ENCODE measurements at places on chromosomes 13 and 19.

DNA sequence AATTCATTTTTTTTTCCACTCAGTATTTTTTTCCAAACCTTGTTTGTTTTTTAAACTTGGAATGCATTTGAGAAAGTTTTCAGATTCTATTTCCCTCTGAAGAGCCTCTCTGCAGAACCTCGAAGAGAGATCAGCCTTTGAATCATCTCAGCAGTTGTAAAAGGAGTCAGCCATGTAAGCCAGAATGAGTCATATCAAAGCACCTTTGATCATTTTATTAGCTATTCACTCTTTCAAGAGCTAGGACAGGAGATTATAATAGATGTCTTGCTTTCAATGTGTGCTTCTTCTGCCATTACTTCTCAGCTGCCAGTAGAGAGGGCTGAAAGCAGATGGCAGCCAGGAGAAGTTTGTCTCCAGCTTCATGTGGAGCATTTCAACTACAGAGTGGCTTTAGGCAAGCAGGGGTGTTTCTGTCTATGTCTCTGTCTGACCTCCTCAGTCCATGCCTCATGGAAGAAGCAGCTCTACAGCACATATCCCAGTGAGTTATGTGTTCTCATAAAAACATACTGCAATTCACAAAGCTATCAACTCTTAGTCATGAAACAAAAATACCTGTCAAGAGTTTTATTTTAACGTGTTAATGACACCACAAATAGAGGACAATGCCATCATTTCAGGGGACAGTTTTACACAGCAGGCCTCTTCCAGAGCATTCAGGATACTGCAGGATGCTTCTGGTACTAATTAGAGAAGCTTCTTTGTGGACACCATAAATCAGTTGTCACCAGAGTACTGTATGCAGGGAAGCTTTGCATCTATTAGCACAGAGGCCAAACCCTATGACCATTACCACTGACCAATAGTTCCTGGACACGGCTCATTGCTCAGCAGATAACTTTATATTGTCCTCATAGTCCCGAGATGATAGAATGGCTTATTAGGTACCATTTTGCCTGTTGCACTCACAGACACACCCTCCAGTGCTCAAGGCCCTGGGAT is 94.3 kb downstream of the NHLRC3 start:
- no peak for DNase-seq
- no peak overlapping the region for H3K4me3 ChIP-seq
- no peaks in the 10 kb centered on the region for H3K27me3 ChIP-seq
- H3K27ac ChIP-seq = no peak overlapping the region
- H3K4me1 ChIP-seq = no peaks in the 10 kb centered on the region

DNA sequence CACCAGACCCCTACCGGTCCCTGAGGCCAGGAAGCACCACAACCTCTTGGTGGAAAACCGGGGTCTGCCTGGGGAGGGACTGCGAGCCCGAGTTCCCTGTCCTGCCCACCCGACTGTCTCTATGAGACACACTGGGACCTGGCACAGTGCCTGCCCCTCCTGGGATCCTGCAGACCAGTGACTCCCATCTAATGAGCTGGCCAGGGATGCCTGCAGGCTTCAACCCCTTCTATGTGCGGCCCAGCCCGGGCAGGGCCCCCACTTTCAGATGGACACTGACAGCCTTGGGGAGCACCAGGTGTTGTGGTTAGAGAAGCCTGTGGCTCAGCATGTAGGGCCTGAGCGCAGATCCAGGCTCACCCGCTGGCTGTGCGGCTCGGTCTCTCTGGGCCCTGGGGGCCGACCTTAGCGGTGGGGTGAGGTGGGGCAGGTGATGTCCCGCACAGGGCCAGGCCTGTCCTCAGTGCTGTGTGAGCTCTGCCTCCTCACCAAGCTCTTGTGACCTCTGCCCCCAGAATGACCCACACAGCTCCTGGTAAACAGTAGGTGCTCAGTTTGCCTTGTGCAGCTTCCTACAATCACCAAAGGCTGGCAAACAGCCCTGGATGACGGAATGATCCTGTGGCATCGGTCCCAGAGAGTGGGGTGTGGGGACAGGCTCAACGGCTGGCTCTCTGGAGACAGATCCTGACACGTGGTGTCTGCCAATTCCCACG is 17.9 kb upstream of the CACTIN start:
- H3K27me3 ChIP-seq = no peaks in the 10 kb centered on the region
- no peaks in the 10 kb centered on the region for H3K4me1 ChIP-seq
- no peak overlapping the region for H3K4me3 ChIP-seq
- no peak overlapping the region for H3K27ac ChIP-seq
- peaks cover 10% of the 10 kb centered on the region for H3K36me3 ChIP-seq

DNA sequence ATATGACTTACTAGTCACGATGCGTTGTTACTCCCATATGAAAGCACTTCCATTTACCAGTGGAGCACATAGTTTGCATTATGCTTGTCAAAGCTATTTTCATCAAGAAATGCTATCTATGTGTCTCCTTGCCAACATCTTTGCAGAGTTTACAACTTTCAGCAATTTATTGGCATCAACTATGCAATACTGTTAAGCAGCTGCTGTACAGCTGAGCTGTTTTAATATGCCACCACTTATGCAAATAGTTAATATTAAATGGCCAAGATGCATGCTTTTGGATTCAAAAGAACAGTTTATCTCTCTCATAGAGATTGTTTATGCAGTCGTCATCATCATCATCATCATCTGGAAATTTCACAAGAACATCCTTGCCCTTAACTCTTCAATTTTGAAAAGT is 67.9 kb upstream of the KLF5 start:
- H3K27me3 ChIP-seq = no peaks in the 10 kb centered on the region
- no peaks in the 10 kb centered on the region for H3K36me3 ChIP-seq
- no peak overlapping the region for H3K27ac ChIP-seq
- H3K4me3 ChIP-seq = no peak overlapping the region

DNA sequence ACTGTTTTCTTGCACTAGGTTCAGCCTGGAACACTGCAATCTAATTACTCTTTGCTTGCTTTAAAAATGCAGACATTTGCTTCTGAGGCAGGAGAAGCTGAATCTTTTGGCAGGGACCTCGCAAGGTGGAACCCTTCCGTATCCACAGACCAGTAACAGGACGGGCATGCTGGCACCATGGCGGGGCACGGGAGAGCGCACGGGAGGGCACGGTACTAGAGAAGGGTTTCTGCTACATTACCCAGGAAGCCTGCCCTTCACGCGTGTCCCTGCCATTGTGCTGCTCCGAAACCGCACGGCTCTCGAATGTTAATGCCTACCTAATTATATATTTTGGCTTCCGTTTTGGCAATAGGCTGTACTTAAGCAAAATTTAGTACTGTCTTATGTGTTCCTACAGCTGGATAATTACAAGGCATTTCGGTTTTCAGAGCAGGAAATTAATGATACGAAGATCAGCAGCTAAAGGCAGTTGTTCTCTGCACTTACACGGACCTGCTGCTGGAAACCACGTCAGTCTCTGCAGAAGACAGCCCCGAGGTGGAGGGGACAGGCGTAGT is 430.4 kb downstream of the IRS2 start:
- DNase-seq = no peak
- H3K27ac ChIP-seq = no peak overlapping the region
- H3K4me1 ChIP-seq = no peaks in the 10 kb centered on the region
- no peaks in the 10 kb centered on the region for H3K27me3 ChIP-seq
- no peak overlapping the region for H3K4me3 ChIP-seq
- H3K36me3 ChIP-seq = no peaks in the 10 kb centered on the region

DNA sequence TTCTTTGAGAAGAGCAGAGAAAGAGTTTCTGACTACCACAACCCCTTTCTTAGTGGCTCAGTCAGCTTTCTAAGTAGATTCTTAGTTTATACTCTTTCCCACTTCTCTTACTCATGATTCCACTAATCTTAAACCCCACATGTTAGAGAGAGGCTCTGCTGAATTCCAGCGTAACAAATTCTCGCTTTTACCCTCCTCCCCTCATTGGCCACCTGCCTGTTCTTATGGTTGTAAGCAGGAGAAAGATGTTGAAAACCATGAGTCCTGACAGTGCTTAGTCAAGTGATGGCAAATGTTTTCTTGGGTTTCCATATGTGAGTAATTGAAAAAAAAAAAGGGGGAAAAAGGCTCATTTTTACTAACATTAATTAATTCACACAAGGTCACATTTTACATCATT is 125.9 kb downstream of the ZDHHC20 start:
- H3K4me3 ChIP-seq = no peak overlapping the region
- no peaks in the 10 kb centered on the region for H3K27me3 ChIP-seq
- H3K36me3 ChIP-seq = no peaks in the 10 kb centered on the region
- H3K27ac ChIP-seq = no peak overlapping the region
- H3K4me1 ChIP-seq = no peaks in the 10 kb centered on the region

GRCh38 chr19:13119627-13120026 is 1.6 kb downstream of the NACC1 start:
- no peak overlapping the region for H3K4me3 ChIP-seq
- H3K27me3 ChIP-seq = no peaks in the 10 kb centered on the region
- peaks cover 46% of the 10 kb centered on the region for H3K4me1 ChIP-seq
- no peak overlapping the region for H3K27ac ChIP-seq
- no peak for DNase-seq

DNA sequence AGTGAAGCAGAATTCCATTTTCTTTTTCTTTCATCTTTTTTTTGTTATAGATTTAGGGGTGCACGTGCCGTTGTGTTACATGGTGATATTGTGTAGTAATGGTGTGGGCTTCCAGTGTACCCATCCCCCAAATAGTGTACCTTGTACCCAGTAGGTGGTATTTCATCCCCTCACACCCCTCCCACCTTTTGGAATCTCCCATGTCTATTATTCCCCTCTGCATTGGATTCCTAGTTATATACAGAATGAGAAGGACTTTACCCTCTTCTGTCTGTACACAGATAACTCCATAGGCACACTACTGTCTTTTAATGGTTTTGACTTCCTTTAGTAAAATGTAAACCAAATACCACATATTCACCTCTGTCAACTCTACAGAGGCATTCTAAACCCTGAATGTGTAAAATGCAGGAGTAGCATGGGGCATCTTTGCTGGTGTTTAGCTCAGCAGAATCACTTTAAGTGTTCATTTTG is 28.0 kb downstream of the FRY start:
- H3K27ac ChIP-seq = no peak overlapping the region
- no peaks in the 10 kb centered on the region for H3K4me1 ChIP-seq
- DNase-seq = no peak
- no peaks in the 10 kb centered on the region for H3K36me3 ChIP-seq

GRCh38 chr19:48455171-48455907 is at the start of gene KCNJ14:
Gene KCNJ14, plus strand, starts transcription at chr19:48455574. Its CDS starts 6,151 bp downstream, at chr19:48461725.
- no peaks in the 10 kb centered on the region for H3K27me3 ChIP-seq
- H3K4me3 ChIP-seq = no peak within 1 kb of the TSS
- no peaks in the 10 kb centered on the region for H3K4me1 ChIP-seq
- no peak within 1 kb of the TSS for H3K27ac ChIP-seq
- no peak for DNase-seq

DNA sequence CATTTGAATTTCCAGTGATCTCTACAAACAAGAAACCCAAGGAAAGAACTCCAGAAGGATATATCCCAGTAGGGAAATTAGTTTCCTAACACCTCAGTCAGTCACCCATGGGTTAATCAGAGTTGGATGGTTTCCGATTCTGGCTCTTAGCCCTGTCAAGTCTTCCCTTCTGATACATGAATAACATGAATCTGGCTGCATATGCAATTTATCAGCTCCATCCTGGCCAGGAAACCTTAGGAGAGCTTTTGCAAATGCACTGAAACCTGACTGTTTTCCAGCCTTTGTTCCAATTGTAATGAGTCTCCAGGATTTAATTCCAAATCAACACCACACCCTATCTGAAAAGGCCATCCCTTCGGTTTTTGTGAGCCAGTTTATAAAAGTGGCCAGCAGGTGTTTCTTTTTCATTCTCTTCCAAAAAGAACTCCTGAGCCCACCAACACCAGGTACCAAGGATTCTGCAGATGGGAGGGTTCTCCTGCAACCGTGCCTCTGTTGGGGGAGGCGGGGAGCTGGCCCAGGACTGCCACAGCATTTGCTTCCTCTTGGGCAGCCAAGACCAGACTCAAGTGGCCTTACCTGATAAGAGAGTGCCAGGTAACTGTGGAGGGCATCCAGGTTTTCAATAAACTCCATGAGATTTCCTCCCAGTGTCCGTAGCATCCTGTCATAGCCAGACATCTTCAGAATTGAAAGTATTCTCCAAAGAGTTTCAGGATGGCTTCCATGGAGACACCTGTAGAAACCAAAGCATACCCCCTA is 77.5 kb downstream of the C13orf42 start:
- no peak overlapping the region for H3K4me3 ChIP-seq
- no peaks in the 10 kb centered on the region for H3K4me1 ChIP-seq
- no peaks in the 10 kb centered on the region for H3K27me3 ChIP-seq
- no peaks in the 10 kb centered on the region for H3K36me3 ChIP-seq
- no peak for DNase-seq

Data from B cell (primary cell).